GM12892 (cell line): ENCODE measurements at places on chromosomes 11 and 22.

GRCh38 chr11:111355956-111356659 lies 23.0 kb downstream of the POU2AF1 start:
- DNase-seq: no peak

- DNase-seq: no peak
These were observed 798.5 kb downstream of the DLG2 start for GRCh38 chr11:84828616-84829015.

DNA sequence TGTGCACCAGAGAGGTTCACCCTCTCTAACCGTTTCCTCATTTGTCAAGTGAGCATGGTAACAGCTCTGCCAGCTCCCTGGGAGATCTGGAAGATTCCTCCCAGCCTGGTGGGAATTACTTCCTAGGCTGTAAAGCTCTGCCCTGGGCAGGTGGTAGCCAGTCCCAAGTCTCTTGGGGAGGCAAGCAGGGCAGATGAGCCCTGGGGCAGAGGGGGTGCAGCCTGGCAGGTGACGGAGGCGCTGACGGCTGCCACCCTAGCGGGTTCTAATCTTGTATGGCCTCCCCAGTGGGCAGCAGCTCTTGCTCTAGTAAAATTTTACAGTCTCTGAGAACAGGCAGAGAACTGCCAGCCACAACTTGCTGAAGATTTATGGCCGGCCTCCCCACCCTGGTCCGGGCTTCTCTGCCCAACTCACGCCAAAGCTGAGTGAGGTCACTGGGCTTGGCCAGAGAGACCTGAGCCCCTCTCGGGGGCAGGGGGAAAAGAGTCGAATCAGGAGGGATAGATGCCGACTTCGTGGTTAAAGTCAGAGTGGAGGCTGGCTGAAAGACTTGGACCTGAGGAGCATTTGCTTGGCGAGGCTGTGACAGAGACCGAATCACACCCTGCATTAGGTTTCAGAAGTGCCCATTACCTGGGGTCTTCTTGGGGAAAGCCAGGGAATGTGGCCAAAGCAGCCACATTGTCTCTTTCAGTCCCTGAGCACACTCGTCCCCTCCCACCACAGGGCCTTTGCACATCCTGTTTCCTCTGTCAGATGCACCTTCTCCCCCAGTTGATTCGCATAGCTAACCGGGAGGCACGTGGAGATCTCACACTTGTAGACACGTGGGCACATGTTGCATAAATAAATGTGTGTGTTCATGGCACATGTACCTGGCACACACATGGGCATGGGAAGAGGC lies 188.2 kb downstream of the MN1 start:
- no peak for DNase-seq

GRCh38 chr22:24416611-24417010 lies 10.8 kb upstream of the ADORA2A start:
- DNase-seq: no peak

DNA sequence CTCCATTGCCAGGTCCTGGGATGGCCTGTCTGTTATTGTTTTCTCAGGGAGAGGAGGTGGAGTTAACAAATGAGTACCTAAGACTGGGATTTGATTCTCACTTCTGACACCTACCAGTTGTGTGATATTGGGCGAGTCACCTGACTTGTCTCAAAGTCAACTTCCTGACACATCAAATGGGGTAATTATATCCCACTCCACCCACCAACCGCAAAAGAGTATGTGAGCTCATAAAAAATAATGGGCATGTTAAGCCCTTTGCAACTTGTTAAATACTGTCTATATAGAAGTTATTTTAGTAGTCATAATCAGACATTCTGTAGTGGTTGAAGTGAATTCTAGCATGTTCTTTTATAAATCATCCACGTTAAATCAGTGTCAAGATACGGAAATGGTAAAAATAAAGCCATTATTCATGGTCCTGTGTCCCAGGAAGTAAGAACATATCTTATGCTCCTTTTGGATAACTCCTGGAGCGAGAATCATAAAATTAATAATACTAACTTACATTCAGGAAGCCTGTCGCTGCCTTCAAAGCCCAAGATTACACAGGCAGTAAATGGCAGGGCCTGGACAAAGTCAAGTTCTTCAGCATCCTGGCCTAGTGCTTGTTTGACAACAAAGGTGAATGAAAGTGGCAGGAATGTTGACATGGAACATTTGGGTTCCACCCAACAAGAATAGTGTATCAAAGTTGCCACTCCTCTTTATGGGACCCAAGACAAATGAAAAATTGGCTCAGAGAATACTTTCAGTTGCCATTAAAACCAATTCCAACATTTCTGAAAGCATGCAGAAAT lies 54.3 kb downstream of the SYTL2 start:
- no peak for DNase-seq

DNA sequence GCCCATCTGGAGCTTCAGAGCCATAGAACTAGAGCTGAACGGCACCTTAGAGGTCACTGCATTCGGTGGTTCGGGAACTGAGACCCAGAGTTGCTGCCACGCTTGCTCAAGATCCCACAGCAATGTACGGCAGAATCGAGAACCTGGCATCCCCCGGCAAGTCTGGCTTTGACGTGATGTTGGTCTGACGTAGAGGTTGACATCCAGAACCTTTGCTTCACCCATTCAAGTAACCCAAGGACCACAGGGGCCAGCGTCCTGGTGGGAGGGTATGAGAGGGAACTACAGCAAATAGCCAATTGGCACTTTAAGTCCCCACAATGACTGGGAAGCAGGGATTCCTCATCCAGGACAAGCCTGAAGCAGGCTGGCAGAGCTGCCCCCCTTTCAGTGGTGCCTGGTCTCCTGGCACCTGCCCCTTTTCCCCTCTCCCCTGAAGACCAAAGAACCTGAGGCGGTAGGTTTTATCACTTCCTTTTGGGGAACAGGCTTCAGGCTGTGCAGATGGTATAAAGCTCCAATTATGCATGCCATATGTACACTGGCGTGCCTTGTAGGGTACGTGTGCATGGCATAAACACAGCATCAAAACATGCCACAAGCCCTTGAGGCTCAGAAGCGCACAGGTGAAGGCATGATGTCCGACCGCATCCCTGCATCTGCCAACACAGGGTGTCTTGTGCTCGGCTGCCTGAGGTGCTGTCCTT lies 15.3 kb upstream of the TEF start:
- no peak for DNase-seq

DNA sequence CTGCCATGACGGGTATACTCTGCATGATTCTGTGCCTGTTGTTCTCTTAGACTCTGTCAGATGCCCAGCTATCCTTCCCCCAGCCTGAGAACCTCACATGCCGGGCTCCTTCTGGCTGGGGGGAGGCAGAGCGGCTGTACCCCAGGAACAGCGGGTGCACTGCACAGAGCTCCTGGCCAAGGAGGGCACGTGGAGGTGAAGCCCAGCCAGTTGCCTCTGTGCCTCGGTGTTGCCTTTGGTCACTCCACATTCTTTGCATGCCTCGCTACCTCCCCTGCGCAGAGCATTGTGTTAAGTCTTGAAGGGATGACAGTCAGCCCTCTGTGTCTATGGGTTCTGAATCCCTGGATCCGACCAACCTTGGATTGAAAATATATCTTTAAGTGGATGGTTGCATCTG lies 77.7 kb downstream of the FEZ1 start:
- DNase-seq: no peak
